Stimulated activated CD8-positive, alpha-beta memory T cell treated with anti-CD3 and anti-CD28 coated beads, Interleukin-4, amount 100 ng/mL, for 24 hours (primary cell): ENCODE measurements at places on chromosomes 11 and 22.

GRCh38 chr11:40544162-40544561 is 915.3 kb downstream of the LRRC4C start:
- DNase-seq, result no peak

DNA sequence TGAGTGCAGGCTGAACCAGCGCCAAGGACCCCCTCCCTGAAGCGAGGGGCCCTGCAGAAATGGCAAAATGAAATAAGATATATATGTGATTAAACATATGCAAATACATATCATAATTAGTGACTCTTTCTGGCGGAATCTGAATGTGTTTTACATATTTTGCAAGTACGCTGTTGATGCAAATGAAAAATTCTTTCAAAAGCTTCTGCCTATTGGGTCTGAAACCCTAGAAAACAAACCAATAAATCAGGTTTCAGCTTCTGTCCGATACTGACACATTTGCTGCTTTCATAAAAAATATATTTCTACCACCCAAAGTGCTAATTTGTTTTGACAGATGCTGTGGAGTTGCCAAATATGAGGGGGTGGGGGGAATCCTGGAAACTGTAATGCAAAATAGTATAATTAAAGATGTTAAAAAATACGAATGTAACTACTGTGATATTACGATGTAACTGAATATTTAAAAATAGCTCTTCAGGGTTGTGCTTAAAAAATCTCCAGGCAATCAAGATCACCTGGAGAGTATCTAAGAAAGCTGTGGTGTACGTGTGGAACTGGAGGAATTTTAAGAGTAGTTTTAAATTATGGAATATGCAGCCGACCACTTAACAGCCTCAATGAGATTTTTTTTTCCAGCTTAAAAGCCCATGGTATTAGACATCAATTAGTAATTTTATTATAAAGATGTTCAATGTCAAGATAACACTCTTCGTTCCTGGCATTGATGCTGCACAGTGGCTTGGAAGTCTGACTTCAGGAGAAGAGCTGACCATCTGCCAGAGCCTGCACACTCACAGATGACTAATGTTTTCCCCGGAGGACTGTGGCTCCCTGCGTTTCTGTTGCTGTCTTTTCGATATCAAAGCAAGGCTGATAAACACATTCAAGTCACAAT is 122.2 kb upstream of the RCN1 start:
- no peak for DNase-seq

DNA sequence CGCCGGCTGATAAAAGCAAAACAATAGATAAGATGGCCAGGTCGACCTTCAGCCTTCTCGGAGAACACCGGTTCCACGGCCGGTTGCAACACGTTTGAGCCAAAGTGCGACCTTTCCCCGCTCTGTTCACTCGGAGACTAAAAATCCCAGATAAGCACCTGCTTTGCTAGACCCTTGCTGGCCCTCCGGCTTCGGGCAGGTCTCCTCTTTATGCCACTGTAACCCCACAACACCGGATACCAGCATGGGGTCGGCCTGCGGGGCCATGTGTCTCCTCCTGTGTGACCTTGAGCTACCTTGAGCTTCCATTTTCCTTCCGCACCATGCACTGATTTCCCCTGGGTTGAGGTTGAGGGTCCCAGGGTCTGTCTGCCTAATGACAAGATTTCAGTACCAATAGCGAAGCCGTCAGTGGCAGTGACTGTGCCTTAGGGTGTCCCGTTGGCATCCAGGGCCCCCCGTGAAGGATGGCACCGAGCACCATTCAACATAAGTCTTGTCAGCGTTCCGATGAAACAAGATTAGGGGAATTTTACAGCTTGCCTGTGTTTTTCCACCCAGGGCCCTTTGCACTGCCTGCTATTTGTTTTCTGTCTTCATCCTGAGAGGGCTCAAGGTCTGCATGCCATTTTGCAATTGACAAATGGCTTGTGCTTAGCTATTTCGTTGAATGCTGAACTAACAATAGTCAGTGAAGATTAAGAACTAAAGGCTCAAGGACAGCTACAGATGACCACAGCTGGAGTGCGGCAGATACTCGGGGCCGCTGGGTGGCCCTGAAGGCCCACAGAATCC is 118.6 kb downstream of the KCNQ1 start:
- DNase-seq, result no peak

GRCh38 chr11:2213384-2213842 is 41.8 kb upstream of the TH start:
- DNase-seq, result peak; percentile 41

- no peak for DNase-seq
These were observed 16.5 kb downstream of the TUB start for GRCh38 chr11:8097468-8097867.

GRCh38 chr11:94781837-94782236 is 13.7 kb downstream of the AMOTL1 start:
- no peak for DNase-seq

GRCh38 chr11:20045098-20045688 is 115.1 kb downstream of the DBX1 start:
- DNase-seq, result no peak

GRCh38 chr22:33000342-33001280 is 57.6 kb downstream of the SYN3 start:
- DNase-seq, result no peak

DNA sequence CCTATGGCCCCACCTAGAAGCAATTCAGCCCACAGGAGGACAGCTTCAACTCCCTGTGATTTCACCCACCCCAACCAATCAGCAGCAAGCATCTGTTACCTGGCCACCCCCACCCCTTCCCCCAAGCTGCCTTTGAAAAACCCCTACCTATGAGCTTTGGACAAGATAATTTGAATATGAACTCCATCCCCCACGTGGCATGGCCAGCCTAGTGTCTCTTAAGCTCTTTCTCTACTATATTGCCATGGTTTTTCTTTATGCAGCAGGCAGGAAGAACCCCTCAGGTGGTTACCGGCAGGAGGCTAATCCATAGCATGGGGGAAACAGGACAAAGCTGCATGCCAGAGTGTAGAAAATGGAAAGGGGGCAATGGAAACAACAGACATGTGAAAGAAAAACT is 29.0 kb downstream of the CTSC start:
- no peak for DNase-seq

- DNase-seq, result no peak
These were observed 3.5 kb upstream of the COX8A start for GRCh38 chr11:63970902-63971301.

- DNase-seq, result peak; percentile 23
These were observed 34.8 kb upstream of the POU2AF1 start for GRCh38 chr11:111413849-111414248.

DNA sequence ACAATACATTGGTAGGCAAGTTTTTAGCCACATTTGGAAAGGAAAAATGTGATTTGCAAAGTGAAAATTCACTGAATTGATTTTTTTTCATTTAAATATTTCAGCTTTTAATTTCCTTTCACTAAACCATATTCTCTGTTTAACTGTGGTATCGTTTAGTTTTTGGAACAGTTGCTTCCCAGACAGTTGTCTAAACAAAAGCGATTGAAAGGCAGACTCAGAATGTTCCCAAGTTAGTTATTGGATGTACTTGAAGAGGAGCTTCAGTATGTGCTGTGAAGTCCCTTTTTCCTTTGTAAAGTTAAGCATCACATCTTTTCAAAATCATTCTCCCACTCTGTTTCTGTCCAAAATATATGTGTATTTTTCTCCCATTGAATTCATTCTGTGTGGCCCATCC is 623.4 kb upstream of the LUZP2 start:
- no peak for DNase-seq

DNA sequence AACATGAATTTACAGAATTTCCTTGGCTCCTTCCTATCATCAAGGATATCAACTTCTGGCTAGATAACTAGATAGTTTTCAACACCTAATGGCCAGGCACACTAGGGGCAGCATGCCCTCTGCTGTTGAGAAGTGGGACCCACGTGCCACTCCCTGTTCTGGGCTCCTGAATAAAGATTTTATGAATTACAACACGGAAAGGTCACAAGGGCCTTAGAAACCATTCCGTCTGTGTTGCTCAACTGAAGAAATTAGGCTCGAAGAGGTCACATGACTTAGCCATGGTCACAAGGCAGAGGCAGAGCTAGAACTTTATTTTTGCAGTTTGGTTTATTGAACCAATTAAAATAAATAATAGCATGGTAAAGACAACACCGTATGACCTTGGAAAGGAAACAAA is 36.0 kb downstream of the PRCP start:
- DNase-seq, result no peak

DNA sequence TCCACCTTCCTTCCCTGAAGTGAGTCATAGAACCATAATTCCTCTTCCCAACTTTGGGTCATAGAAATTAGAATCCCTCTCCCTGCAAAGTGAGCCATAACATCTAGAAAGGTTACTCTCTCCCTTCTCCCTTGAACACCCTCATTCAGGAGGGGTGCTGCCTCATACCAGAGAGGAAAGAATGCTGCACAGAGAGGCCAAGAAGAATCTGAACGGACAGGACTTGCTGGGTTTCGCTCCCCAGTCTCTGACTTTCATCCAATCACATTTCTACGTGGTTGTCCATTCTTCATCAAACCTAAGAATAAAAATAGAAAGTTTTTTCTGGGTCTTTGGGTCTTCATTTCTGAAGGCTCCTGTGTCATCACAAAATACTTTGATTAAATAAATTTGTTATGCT is 31.0 kb upstream of the BIRC3 start:
- DNase-seq, result no peak

- DNase-seq, result no peak
These were observed 13.0 kb upstream of the MCHR1 start for GRCh38 chr22:40666151-40666848.

DNA sequence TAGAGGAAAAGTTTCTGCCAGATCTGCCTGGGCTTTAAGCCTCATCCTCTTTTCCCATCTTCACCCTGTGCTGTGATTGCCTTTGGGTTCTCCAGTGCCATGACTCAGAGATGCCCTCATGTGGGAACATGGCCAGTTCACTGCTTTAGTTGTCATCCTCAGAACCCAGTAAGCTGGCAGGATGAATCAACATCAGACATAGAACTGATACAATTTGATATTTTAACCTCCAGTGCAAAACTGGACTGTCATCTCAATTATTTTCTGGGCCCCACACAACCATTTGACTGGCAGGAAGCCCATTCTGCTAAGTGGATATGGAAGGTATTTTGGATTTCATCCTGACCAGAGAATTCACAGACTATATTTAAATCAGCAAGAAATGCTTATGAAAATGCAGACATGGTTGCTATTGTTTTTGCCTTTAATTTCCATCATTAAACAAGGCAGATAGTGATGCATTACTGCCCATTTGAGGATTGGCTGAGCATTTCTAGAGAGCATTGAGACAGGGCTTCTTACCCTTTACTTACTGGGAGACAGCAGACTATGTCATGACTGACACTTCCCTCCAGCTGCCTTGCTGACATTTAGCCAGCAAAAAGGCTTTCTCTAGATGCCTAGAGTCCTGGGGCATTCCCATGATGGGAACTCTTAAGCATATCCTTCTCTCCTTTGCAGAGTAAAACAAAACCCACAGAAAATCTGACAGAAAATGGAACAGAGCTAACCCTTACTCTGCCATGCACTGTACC is 327.1 kb upstream of the MTNR1B start:
- DNase-seq, result no peak

- DNase-seq, result no peak
These were observed 607.6 kb downstream of the SOX6 start for GRCh38 chr11:15748741-15749140.

GRCh38 chr11:134373591-134374052 is 38.4 kb downstream of the B3GAT1 start:
- no peak for DNase-seq

- DNase-seq, result no peak
These were observed 615 bp downstream of the ANO5 start for GRCh38 chr11:22193348-22194051.

DNA sequence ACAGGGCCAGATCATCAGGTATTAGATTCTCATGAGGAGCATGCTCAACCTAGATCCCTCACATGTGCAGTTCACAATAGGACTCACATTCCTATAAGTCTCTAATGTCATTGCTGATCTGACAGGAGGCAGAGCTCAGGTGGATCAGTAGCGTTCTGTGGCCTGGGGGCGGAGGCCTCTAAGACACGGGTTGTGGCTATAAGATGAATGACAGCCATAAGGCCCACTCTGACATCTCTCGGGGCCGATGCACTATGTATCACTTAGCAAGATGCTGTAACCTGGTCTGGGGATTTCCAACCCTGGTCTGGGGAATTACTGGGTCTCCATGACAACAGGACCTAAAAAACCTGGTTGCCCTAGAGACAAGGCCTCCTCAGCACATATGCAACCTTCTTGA is 932.7 kb downstream of the TBC1D22A start:
- no peak for DNase-seq

- no peak for DNase-seq
These were observed 59.7 kb upstream of the GDPD4 start for GRCh38 chr11:77361184-77361583.

GRCh38 chr11:15667127-15667725 is 552.5 kb downstream of the INSC start:
- DNase-seq, result no peak

- DNase-seq, result no peak
These were observed 878.6 kb upstream of the CCDC90B start for GRCh38 chr11:84164728-84165127.
